ENCODE measurements at places on chromosomes 1 and 21.

GRCh38 chr1:226436855-226437491 is 29.1 kb upstream of the PARP1 start:
- no peak for DNase-seq

DNA sequence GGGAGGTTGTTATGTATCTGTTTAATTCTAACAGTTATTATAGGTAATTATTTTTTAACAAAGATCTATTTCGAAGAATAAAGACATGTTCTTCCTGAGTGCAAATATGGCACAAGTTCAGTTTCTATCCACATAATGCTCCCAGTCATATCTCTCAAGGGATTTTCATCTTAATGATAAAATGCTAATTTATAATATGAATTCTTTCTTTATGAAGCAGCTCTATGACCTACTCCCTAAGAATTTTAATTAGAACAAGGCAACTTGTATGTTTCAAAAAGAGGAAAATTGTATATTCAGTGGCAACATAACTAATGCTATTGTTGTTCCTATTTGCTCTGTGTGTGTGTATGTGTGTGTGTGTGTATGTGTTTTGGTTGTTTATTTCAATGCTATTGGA is 1222.1 kb upstream of the NCAM2 start:
- DNase-seq, result no peak

GRCh38 chr1:19028110-19028509 is 71.6 kb upstream of the IFFO2 start:
- no peak for DNase-seq

DNA sequence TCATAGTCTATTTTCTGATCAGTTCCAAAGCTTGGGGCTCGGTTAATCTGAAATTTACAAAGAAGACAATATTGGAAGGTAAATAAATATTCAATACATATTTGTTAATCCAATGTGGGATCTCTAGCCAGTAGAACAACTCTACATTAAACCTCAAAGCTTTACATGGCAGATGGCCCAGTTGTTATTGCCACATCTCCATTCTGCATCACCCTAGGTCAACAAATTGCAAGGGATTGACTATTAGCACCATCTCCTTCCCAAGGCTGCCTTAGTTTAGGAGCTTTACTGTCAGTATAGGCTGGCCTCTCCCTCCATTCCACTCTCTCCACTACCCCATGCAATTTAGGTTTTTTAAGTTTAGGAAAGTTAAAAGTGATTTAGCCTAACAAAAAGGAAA is 69.7 kb downstream of the TTLL7 start:
- no peak for DNase-seq

All from epithelial cell of proximal tubule (primary cell).